ENCODE measurements at places on chromosomes 12 and 14.

DNA sequence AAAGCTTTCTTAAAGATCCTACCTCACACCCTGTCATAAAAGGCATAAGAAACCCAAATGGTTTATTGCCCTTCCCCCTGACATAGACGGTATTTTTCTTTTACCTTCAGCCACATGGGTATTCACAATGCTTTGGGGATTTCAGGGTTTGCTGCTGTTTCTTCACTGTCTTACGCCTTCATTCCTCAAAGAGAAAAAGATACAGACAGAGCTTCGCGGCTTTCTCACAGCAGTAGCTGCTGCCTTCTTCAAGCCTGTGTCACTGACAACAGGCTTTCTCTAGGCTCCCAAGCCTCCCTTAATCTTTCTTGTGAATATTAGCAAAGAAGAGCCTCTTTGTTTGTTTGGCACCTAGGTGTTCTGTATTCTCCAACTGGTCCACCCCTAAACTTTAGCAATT is 197.4 kb upstream of the ARID2 start:
- DNase-seq, result no peak

- DNase-seq, result peak; percentile 26
Observed at GRCh38 chr12:108730365-108731104, 783 bp downstream of the CORO1C start.

DNA sequence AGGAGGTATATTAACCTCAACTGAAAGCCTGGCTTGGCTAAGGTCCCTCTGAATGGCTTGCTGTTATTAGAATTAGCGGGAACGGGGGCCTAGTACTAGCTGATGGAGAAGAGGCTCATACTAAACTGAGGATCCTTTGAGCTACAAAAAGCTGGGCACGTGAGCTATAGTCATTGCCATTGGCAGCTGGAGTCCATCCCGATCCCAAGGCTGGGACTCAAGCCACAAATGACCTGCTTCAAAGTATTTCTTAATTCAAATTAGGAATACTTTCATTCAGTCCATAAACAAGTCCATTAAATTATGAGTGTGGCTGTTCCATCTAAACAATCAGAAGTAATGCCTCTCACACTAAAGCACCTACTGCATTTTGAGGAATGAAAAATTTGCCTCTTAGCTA is 114.5 kb downstream of the DACT1 start:
- DNase-seq, result no peak

DNA sequence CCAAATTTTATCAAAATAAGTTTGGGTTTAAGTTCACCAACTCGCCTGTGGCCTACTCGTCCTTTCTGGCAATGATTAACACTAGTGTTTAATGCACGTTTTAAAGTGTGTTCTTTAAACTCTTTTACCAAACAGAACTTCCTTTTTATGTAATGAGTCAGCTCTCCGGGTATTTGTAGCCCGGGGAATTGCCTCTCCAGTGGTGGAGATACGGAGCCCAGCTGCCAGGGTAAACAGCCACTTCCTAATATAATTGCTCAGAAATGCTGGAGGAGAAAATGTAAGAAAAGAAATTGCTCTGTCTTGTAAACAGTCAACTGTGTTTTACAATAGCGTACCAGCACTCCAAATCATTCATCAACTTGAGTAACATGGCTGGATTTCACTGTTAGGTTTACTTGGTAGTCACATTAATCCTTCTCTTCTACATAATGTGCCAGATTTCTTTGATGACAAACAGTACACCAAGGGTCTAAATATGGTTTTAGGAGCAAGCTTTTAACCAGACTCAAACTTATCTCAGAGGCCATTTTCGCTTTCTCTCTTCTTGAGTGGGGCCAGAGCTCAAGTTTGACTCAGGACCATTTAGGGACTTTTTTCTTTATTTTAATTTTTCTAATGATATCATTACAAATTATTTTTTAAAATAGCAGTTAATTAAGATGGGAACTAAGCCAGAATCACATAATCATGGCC is 101.2 kb upstream of the SLC38A2 start:
- DNase-seq, result peak; percentile 83

DNA sequence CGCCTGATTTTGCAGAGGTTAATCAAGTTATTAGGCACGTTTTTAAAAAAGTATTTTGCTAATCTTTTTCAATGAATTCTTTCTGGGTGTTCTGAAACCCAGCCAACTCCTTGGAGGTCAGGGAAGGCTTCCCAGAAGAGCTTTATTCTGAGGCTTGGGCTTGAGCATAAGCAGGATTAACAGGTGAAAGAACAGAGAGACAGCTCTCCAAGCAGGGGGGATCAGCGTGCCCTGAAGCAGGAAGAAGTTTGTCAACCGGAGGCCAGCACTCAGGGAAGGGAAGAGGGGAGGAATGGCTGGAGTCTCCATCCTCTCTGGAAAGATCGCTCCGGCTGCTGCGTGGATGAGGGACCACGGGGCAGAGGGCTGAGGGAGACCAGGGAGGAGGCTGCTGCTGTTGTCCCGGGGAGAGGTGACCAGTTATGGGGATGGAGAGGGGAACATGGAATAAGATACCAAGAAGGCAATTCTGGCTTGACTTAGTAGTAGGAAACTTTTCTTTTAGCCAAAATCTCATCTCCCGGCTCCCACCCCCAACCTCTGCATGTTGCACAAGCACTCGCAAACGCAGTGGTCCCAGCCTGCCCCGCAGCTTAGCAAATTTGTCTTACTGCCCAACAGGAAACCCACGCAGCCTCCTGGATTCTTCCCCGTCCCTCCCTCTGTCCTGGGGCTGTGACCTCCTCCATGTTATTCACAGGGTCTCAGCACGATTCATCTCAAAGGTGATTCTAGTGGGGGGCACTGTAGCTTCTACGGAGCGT is 1.1 kb upstream of the SSH1 start:
- DNase-seq, result no peak
